ENCODE measurements at places on chromosomes 2 and 18.
A peak's percentile ranks its signal among the peaks of the same experiment; 100 is the strongest.

DNA sequence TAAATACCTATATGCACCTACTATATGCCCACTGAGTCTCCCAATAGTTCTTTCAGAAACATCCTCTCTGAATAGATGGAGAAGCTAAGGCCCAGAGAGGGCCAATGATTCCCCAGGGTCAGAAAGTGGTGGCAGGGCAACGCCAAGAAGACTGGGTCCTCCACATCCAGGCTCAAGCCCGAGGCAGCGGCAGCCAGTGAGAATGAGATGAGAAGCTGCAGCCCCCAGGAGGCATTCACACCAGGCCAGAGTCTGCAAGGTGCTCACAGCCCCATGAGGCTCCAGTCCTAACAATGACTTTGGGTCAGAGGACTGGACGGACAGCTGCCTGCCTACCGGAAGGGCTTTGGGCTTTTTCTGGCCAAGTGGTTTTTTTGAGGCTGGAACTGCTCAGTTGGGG, 3.5 kb downstream of the TEX261 start:
- DNase-seq = no peak

GRCh38 chr2:116319935-116320334, 1494.6 kb upstream of the DDX18 start:
- no peak for DNase-seq

GRCh38 chr18:5817816-5818215, 77.5 kb downstream of the TMEM200C start:
- DNase-seq = no peak

DNA sequence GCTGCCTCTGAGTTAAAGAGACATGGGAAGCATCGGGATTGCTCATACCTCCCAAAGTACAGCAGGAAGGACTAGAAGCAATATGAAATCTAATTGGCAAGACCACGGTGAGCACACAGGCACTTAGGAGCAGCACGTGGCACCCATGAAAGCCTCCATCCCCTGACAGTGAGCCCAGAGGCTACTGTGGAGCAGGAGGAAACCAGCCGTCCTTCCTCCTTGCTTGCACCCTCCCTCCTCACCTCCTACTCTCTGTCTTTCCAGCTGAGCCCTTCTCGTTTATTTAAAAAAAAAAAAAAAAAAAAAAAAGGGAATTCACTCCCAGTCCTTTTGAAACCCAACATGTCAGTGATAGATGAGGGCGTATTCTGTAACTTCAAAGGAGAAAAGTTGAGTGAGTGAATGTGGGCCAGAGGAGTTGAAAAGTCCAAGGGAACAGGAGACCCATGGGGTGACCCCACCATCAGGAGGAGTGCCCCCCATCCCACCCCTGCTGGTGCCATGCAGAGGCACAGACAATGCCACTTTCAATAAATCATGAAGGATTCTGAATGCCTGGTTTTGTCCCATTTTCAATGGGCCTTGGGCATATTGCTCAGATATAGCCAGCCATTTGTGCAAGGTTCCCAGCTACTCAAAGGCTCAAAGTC, 96.6 kb upstream of the ALPP start:
- DNase-seq = no peak

DNA sequence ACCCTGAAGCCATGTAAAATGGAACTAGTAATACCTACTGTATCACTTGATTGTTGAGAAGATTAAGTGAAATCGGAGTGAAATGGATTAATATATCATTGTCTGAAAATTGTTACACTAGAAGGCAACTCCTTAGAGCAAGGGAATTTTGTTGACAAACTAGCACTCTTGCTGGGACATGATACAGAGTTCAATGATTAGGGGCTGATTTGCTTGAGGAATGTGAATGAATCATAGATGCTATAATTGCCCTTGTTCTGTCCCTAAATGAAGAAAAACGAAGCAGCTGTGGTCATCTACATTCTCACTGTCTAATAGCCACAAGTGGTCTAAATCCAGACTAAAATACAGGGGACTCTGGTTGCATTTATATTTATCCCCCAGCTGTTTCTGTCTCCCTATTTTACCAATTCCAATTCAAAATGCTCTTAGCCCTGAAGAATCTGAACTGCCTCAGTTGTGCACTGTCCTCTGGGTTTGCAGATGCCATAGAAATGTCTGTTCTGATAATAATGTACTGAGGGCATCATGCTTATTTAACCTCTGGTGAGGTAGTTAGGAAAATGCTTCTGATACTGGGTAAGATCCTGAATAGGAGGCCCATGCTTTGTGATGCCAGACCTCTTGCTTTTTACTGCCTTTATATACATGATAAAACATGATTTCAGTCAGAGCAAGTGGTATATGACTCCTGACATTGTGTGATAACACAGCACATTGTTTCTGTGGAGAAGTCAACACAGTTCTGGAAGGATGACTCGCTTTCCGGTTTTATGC, 382.1 kb downstream of the NRXN1 start:
- DNase-seq = no peak

DNA sequence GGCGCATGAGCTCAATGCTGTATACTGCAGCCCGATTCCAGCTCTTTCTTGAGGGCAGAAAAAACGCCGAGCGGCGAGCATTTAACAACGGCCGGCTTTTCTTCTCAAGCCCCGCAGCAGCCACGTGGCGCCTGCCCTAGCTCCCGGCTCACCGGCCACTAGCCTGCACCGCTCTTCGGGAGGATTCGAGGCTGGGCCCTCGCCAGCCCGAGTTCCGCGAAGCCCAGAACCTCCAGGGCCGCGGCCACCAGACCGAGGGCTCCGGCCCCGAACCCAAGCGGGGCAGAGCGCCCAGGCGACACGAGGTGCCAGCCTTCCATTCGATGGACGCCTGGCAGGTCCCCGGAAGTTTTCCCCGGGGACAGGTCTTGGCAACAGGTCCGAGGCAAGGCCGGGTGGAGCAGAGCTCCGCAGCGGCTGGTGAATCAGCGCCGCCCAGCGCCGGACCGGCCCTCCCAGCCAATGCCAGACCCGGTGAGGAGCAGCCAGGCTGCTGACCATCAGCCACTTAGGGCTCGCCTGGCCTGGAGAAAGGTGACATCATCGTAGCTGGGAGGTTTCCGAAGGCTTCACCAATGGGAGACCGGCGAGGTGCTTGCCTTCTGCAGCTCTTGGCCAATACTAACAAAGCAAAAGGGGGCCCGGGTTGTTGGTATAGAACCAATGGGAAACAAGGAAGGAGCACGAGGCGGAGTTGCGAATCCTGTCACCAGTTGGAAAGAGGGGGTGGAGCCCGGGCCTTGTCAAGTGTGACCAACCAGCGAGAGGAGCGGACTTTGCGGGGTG, 552 bp upstream of the MXD1 start:
- peak; percentile 48 for DNase-seq
